ENCODE measurements at places on chromosomes 3 and 15. TPM values are rescaled to one million over a fixed set of nuclear protein-coding genes. Genes with fewer than 3 reads are reported as not detected.

The SAMMSON gene
- not detected for total RNA-seq

The MON1A gene
- total RNA-seq: 16.7 TPM

The PLCD1 gene
- total RNA-seq: 11.7 TPM

The ESYT3 gene
- total RNA-seq: not detected

The PTX3 gene
- 395 TPM for total RNA-seq

The KLHL40 gene
- not detected for total RNA-seq

The CCR1 gene
- total RNA-seq: not detected

The SPINT1 gene
- total RNA-seq: 3.2 TPM

The MINAR1 gene
- total RNA-seq: 1.2 TPM

The ACTL6A gene
- 73.2 TPM for total RNA-seq

The EXD1 gene
- total RNA-seq: not detected

The NCKIPSD gene
- total RNA-seq: 9.6 TPM

The ITIH1 gene
- total RNA-seq: not detected

The NUSAP1 gene
- 34.6 TPM for total RNA-seq

The ALG1L2 gene
- not detected for total RNA-seq
